ENCODE measurements at places on chromosomes 7 and 10.

DNA sequence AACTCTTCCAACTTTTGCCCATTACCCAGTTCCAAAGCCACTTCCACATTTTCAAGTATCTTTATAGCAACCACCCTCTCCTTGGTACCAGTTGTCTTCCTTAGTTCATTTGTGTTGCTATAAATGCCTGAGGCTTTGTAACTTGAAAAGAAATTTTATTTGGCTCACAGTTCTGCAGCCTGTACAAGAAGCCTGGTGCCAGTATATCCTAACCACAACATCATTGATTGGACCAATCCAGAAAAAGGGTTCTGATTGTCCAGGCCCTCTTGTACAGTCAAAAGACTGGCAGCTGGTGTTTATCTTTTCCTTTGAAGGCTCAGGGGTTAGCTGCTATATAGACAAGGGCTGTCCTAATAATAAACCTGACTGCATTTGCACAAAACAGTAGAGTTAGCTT, 21.1 kb upstream of the ABCC2 start:
- DNase-seq, result no peak

DNA sequence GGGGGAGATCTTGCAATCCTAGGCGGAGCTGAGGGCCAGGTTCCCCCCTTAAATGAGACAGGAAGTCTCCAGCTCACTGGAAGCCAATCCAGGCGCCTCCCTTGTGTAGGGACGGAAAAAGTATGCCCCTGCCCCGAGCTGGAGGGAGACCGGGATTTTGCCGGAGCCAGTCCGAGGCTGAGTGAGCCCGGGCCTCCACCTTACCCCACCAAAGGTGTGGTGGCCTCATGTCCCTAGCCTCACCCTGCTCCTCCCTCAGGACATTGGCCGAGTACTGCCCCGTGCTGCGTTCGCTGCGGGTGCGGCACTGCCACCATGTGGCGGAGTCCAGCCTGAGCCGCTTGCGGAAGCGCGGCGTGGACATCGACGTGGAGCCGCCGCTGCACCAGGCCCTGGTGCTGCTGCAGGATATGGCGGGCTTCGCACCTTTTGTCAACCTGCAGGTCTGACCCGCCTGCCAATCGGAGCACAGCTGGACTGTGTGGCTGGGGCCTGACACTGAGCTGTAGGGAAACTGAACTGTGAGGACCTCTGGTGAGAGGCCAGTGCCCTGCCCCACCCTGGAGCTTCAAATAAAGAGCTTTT, 2.0 kb downstream of the FBXL15 start:
- no peak for DNase-seq

GRCh38 chr10:5891009-5891408, 966 bp downstream of the FBH1 start:
- DNase-seq, result no peak

DNA sequence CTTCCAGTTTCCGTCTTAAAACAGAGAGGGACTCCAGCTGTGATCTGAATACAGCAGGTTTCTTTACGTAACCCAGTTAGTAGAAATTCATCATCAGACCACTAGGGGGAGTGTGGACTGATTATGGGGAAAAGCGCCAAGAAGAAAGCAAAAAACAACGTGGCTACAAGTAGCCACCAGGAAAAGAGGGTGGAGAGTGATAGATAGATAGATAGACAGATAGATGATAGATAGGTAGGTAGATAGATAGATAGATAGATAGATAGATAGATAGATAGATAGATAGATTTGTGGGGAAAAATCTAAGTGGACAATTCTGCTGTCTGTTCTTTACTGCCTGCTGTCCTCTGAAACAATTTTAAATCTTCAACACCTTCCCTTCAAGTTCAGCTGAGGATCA, 12.7 kb upstream of the AKR1B10 start:
- DNase-seq, result no peak

- DNase-seq, result peak; percentile 34
Observed at GRCh38 chr10:108789919-108790318, 1133.4 kb downstream of the XPNPEP1 start.

GRCh38 chr7:151793531-151793951, 83.4 kb downstream of the PRKAG2 start:
- DNase-seq, result no peak

DNA sequence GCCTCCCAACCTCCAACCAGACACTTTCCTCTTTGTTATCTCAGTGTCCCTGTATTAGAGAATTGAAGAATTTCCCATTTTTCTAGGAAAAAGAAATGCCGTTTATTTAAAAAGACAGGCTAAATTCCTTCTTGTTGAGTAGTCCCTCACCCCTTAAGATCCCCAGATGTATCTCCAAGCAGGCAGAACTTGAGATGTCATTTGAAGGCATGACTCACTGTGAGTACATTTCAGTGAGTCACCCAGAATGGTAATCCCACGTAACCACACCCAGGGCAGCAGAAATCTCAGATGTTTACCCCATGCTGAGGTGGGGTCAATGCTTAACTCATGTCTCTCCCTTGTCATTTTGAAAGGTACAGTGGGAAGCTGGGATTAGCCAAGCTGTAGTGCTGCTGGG, 4.4 kb downstream of the ZNF655 start:
- DNase-seq, result peak; percentile 74

- DNase-seq, result peak; percentile 21
Observed at GRCh38 chr10:1572519-1573333, 164.6 kb downstream of the ADARB2 start.

GRCh38 chr10:70901276-70901878, 13.0 kb upstream of the PCBD1 start:
- no peak for DNase-seq

DNA sequence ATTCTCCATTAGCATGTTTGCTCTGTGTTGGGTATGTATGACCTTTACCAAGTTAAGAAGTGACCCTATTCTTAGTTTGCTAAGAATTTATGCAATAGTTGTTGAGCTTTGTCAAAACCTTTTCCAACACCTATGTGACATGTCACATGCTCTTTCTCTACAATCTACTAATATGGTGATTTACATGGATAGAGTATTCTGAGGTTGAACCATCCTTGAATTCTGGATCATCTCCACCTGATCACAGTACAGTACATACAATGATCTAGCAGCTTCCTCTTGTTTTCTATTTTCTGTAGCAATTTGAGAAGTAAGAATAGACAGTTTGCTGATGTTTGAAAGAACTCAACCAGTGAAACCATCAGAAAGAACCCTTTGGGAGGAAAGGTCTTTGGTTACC, 101.2 kb upstream of the PDGFA start:
- DNase-seq, result no peak

DNA sequence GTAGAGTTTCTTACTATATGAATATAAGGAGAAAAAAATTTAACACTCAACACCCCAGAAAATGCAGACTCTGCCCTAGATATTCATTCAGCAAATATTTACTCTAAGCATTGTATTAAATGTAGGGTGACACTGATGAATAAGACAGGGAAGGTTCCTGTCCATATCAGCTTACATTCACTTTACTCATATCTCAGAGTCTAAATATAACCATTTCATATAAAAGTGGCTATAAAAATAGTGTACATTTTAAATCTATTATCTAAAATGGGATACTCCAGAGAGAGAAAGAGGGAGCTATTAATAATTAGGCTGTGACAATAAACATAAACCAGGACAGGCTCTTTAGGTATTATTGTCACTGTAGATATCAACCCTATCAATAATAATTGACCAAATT, 104.0 kb downstream of the PKD1L1 start:
- no peak for DNase-seq

GRCh38 chr7:6284461-6285360, 12.3 kb upstream of the CYTH3 start:
- peak; percentile 76 for DNase-seq

DNA sequence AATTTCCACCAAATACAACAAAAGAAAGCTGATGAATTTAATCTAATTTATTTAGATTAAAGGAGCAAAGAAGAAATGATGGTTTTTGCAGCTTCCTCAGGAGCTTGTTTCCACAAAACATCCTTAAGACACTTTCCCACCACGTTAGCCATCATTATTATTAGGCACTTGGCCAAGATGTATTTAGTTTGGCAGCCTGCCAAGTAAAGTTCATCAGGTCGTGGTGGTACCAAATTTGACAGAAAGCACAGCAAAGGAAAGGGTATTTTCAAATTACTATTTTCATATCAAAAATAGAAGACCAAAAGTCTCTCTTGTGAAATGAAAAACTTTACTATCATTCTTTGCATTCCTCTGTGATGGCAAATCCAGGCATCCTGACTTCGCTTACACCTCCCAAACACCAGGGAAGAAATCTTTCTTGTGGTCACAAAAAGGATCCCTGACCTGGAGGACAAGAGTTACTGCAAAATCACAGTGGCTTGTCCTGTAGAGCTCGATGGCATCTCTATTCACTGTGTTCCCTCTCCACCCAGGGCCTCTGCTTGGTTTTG, 123.1 kb upstream of the INHBA start:
- DNase-seq, result no peak

GRCh38 chr10:111360260-111360925, 283.6 kb downstream of the ADRA2A start:
- DNase-seq, result no peak

DNA sequence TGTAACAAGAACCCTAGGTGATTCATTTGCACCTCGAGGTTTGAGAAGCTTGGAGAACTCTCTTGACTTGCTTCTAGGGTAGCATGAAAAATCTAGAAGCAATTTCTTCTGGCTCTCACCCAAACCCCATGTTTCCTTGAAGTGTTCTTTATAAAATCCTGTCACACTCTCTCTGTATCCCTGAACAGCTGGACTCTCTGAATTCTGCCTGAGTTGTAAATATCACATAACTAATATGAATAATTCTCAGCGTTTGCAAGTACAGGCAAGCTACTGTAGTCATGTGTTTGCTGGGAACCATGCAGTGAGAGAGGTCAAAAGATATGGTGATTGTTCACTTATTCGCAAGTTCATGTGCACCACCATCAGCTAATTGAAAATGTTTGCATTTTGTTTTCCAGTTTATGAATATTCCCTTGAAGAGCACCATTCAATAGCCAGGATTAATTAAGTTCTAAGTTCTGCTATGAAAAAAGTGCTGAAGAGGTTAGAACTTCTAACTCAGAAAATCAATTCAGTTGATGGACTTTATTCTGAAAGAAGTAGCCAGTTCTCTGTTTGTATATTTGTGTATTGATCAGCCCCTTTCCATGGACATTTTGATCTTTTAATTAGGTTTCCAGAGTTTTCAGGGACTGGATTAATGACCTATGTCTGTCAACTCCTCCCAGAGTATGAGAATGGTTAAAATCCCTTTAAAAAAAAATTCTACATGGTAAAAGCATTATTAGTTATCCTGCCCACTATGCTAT, 243.0 kb downstream of the PLXDC2 start:
- no peak for DNase-seq

DNA sequence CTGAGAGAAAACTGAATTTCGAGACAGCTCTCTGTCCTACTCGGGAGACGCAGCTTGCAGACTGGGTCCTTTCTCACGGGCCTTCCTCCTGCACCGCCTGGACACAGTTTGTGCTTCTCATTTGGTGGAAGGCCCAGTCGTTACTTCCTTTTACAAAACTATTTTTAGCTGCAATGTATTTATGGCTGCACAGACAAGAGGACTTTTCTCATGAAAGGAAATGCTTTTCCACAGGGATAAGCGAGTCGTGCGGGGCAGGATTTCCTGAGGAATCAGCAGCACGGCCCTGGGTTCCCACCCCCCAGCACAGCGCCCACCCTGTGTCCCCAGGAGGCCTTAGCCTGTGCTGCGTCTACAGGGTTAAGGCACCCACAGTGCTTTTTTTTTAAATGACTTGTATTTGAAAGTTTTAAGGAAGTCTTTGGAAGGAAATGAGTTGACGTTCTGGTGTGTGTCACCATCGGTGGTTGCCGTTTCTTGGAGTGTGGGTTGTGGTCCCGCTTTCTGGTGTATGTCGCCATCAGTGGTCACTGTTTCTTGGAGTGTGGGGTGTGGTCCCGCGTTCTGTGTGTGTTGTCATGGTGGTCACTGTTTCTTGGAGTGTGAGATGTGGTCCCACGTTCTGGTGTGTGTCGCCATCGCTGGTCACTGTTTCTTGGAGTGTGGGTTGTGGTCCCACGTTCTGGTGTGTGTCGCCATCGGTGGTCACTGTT, 50.9 kb downstream of the INPP5A start:
- DNase-seq, result no peak

- DNase-seq, result no peak
Observed at GRCh38 chr7:123583821-123584220, 17.8 kb upstream of the ASB15 start.

DNA sequence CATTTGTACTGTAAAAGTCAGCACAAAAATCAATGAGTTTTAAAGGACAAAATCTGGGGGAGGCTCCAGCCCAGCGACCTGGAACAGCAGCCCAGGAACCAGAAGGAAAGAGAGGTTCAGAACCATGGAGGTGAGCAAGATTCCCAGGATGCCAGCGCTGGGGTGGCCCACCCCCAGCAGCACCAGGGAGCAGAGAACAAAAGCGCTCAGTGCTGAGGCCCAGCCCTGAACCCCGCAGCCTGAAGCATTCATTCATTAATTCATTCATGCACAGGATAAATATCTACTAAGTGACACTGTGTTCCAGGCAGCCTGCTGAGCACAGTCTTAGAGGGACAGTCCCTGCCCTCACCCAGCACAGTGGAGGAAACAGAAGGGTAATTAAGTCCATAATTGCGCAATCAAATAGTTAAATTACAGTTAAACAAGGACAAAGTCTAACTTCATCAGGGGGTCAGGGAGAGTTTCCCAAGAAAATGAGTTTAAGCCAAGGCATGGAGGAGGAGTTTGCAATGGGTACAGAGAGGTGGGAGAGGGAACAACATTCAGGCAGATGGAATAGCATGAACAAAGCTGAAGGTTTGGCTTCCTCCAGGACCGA, 202.3 kb downstream of the GRID1 start:
- DNase-seq, result no peak

- DNase-seq, result no peak
Observed at GRCh38 chr10:615583-616152, 73.8 kb downstream of the DIP2C start.

DNA sequence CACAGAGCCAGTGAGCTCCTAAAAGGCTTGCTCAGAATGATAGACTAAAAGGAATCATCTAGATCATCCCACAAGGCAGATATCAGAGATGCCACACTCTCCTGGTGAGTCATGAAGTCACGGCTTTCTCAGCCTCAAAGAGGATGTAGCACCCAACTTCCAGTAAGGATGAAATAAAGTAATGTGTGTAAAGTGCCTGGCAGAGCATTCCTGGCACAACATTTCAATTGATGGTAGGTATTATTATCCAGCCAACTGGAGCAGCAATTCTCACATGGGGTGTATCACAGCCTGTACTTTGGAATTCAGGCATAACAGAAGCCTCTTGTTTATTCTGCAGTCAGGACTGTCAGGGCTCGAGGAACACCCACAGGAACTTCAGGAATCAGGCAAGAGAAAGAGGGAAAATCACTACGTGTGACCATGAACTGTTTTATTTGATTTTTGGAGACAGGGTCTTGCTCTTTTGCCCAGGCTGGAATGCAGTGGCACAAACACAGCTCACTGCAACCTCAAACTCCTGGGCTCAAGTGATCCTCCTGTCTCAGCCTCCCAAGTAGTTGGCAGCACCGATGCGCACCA, 5.3 kb upstream of the NAT16 start:
- DNase-seq, result no peak

GRCh38 chr7:150781103-150781502, 19.1 kb downstream of the TMEM176B start:
- no peak for DNase-seq

Measured in RWPE2 (cell line).